ENCODE measurements at places on chromosomes 2 and 18.

GRCh38 chr2:187550857-187551256 lies 3.4 kb downstream of the TFPI start:
- DNase-seq = no peak

DNA sequence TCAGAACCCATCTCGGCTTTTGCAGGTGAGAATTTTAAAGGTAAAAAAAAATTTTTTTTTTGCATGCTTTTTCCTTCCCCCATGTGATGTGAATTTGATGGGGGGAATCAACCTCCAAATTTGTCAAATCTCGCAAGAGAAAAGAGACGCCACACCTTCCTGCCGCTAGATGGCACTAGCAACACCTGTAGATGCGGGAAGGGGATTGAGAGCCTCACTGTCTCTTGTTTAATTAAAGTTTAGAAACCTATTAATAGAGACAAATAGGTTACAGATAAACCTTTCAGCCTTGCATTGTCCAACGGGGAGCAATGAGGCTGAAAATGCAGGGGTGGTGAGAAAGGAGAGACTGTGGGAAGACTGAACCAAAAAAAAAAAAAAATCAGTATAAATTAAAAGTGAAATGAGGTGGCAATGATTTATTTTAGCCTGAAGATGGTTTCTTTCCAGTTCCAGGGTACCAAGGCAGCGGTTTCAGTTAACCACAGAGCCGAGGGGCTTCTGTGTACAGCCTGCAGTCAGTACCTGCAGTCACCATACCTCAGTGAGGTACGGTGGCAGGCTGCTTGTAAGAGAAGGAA lies 84.6 kb downstream of the NRP2 start:
- DNase-seq = peak; percentile 32

DNA sequence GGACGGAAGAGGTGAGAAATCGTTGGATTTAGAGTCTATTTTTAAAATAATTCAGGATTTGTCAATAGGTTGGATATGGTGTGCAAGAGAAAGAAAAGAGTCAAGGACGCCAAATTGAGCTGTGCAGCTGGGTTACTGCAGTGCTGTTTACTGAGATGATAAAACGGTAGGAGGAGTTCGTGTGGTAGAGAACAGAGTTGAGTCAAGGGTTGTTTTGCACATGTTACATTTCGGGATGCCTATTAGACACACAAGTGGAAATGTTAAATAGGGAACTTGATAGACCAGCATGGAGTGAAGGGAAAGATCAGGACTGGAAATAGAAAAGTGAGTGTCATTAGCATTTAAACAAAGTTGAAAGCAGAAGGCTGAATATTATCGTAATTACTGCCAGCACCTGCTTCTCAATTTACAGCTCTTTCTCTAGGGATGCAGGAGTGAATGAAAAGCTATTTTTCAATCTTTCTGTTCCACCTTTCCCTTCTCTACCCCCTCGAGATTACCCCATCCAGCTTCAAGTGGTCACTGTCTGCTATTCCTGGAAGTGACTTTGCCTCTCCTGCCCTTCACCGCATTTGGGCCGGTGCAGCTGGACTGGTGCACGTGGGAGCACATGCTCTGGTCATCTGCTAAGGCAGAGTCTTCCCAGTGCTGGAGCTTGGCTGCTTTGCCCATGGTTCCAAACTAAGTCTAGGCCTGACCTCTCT lies 30.3 kb downstream of the GPR75 start:
- DNase-seq = no peak

GRCh38 chr2:104758199-104758620 lies 95.7 kb upstream of the POU3F3 start:
- no peak for DNase-seq

- DNase-seq = no peak
Observed at GRCh38 chr2:144479138-144479537, 40.8 kb downstream of the ZEB2 start.

- DNase-seq = no peak
Observed at GRCh38 chr2:190927301-190927700, 46.7 kb downstream of the GLS start.

GRCh38 chr2:28164280-28164801 lies 228.3 kb upstream of the FOSL2 start:
- no peak for DNase-seq

- DNase-seq = no peak
Observed at GRCh38 chr2:3604991-3605961, 10.4 kb downstream of the COLEC11 start.

- no peak for DNase-seq
Observed at GRCh38 chr2:206218156-206218555, 56.3 kb upstream of the ZDBF2 start.

- DNase-seq = no peak
Observed at GRCh38 chr18:5998166-5998881, 103.0 kb upstream of the TMEM200C start.

- DNase-seq = no peak
Observed at GRCh38 chr2:198316852-198317396, 512.5 kb downstream of the PLCL1 start.

- DNase-seq = no peak
Observed at GRCh38 chr18:78728784-78729467, 250.7 kb upstream of the SALL3 start.

GRCh38 chr18:52370841-52371240 lies 30.8 kb downstream of the DCC start:
- DNase-seq = no peak

DNA sequence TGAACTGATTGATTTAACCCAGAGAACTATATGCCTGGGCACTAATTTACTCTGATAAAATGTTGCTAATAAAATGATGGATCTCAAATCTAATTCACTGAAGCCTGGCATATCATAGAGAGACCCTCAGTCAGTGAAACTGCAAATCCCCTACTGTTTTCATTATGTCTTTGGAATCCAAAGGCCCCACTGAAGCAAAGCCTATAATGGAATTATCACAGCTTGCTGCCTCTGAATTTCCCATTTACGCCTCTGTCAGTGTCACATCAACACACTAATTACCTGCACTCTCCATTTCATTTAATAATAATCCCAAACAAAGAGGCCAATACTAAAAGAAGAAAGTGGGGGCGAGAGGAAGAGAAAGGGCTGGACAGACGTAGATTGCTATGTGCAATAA lies 470.9 kb downstream of the MBD2 start:
- no peak for DNase-seq

DNA sequence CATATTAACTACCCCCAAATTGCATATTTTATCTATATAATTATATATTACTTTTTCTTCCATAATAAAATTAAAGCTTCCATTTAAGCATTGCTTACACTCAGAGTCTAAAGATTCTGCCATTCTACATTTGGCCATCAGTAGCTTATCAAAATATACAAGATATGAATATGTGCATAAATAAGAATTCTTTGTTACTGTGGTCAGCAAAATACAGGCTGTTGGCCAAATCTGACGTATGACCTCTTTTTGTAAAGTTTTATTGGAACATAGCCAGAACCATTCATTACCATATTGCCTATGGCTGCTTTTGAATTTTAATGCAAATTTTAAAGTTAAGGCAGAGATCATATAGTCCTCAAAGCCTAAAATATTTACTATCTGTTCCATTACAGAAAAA lies 643.9 kb upstream of the VRK2 start:
- DNase-seq = no peak

GRCh38 chr2:206983161-206983859 lies 44.0 kb downstream of the CPO start:
- no peak for DNase-seq

DNA sequence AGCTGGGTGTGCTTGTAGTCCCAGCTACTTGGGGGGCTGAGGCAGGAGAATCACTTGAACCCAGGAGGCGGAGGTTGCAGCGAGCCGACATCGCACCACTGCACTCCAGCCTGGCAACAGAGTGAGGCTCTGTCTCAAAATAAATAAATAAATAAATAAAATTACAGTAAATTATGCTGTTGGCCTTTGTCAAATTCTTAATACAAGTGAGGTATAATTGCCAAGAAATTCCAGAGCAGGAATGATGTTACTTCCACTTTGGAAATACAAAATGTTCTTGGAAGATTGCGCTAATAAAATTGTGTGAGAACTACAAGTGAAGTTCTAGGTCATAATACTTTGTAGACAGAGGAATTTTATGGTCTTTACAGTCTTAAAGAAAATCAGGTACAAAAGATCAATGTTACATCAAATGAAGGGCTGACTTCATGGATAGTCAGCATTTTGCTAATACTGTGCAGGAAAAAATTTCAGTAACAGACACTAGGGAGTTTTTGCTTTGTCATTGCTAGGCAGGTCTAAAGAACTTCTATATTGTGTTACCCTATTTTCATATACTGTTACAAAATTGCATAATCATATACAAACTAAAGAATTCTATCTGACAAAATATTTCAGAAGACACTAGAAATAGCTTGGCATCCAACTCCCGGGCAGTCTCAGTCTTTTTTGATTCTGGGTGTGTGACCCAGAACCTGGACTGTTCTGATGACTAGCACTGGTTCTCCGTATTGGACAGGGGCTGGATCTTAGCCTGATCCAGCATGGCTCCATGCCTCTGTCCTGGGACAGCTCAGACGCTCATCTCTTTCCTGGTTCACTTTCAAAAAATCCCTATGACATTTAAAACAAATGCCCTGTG lies 76.0 kb upstream of the STK17B start:
- DNase-seq = no peak

- DNase-seq = no peak
Observed at GRCh38 chr18:46464926-46465655, 191.9 kb downstream of the LOXHD1 start.

- DNase-seq = no peak
Observed at GRCh38 chr2:127584047-127584446, 48.6 kb downstream of the MYO7B start.

GRCh38 chr18:58727776-58728500 lies 56.7 kb downstream of the MALT1 start:
- DNase-seq = no peak

DNA sequence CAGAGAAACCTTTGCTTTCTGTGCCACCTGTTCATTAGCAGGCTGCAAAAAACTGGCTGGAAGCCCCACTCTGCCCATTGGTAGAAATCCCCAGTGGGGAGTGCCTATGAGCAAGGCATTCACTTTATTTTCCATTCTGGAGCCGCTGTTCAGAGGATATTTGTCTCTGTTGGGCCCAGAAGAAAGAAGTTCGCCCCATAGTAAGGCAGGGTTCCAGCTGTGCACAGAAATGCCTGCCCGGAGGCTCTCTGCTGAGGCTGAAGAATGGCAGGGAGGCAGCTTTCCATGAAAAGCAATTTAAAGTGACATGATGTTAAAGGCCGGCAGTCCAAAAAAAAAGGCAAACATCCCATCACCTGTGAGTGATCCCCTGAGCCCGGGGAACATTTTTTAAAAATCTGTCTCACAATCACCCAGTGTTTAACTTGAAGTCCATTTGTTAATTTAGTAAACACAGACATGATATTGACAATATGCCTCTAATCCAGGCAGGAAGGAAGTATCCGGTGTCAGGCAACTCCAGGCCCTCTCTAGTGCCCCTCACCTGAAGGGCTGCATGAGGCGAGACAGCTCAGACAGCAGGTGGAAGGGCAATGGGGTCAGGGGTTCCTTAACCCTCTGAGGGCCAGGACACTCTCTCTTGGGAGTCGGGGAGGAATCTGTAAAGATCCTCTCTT lies 265.1 kb upstream of the SIX2 start:
- DNase-seq = no peak

DNA sequence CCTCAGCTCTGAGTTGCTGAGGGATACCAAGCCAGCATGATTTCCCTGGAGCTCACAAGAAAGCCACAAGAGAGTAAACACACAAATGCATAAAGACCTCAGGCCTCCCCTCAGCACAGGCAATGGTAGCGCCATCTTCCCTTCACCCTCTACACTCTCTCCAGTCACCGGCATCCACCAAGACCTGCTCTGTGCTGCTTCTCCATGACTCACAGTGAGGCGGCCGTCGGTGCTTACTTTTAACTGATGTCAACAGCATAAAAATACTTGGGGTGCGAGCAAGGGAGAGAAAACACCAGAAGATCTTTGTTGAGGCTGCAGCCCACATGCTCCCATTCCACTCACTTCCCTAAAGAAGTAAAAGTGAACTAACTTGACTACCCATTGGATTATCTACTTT lies 46.7 kb downstream of the L3MBTL4 start:
- DNase-seq = no peak

- no peak for DNase-seq
Observed at GRCh38 chr2:19255481-19255880, 102.9 kb downstream of the OSR1 start.

- no peak for DNase-seq
Observed at GRCh38 chr2:133457861-133458260, 110.4 kb downstream of the NCKAP5 start.

GRCh38 chr2:96503637-96504243 lies 1.4 kb downstream of the NEURL3 start:
- DNase-seq = no peak

GRCh38 chr2:152961351-152961750 lies 242.9 kb downstream of the ARL6IP6 start:
- no peak for DNase-seq

GRCh38 chr2:197235711-197236110 lies 74.9 kb downstream of the ANKRD44 start:
- no peak for DNase-seq

DNA sequence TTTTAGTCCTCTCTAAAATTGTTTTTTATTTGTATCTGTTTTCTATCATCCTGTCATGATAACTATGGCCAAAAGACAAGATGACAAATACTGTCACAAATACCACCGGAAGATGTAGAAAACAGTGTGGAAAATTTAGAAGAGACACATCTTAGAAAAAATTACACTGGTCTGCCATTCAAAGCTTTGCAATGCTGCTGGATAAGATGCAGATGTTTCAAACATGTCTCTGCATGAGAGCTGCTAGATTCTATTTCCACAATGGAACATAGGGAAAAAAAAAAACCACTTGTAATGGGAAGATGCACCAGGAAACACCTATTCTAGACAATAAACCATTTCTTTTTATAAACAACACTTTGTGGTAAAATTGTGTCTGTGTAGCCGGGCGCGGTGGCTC lies 5.8 kb upstream of the TAF1B start:
- no peak for DNase-seq

- no peak for DNase-seq
Observed at GRCh38 chr2:155815851-155816250, 516.7 kb downstream of the NR4A2 start.

- DNase-seq = no peak
Observed at GRCh38 chr2:161780881-161781280, 156.7 kb downstream of the SLC4A10 start.

GRCh38 chr18:47422524-47422923 lies 171.1 kb upstream of the SKOR2 start:
- no peak for DNase-seq

DNA sequence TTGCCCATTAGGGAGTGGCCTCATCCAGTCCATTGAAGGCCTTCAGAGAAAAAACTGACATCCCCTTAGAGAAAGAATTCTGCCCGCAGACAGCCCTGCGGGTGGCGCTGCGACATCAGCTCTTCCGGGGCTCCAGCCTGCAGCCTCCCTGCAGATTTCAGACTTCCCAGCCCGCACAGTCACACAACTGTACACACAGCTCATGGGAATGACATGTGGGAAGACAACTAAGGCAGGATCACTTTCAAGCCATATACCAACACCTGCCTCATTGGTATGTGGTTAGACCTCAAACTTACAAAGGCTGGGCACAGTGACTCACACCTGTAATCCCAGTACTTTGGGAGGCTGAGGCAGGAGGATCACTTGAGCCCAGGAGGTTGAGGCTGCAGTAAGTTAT lies 24.8 kb upstream of the TUBB6 start:
- DNase-seq = no peak

GRCh38 chr2:206023183-206023582 lies 62.8 kb downstream of the INO80D start:
- DNase-seq = no peak
